GM20000 (cell line): ENCODE measurements at places on chromosomes 11 and 22.

GRCh38 chr11:57699813-57700212, 12.2 kb downstream of the MED19 start:
- DNase-seq, result no peak

GRCh38 chr22:49192180-49192856, 635.4 kb downstream of the BRD1 start:
- no peak for DNase-seq

DNA sequence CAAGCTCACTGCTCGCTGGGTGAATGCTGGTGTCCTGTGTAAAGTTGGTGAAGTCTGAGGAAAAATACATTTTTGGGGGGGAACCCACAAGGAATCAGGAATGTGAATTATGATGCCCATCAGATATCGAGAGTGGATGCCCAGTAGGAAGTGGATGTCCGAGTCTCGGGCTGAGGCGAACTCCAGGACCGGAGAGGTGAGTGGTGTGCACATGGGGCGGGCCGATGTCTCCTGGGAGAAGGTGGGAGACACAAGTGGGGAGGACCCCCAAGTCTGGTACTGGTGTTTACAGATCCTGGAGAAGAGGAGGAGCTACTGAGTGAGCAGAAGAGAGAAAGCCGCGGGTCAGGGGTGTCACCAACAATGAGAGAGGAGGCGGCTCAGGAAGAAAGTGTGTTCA, 19.2 kb upstream of the APOBEC3A start:
- DNase-seq, result no peak

DNA sequence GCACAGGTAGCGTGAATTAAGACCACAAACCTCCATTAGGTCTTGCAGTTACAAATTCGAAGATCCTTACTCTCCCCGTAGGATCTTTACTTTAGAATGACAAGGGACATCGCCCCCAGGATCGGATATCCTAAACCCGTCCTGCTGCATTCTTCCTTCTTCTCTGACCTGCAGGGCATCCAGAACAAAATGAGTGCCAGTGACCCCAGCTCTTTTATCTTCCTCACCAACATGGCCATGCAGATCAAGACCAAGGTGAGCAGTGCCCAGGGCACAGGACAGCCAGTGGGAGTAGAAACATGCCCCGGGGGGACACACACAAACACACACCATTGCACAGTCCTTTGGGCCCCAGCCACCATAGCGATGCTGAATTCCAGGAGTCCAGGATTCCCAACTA, 42.6 kb upstream of the MPEG1 start:
- no peak for DNase-seq

GRCh38 chr22:25403811-25404471, 160.5 kb upstream of the GRK3 start:
- peak; percentile 59 for DNase-seq

DNA sequence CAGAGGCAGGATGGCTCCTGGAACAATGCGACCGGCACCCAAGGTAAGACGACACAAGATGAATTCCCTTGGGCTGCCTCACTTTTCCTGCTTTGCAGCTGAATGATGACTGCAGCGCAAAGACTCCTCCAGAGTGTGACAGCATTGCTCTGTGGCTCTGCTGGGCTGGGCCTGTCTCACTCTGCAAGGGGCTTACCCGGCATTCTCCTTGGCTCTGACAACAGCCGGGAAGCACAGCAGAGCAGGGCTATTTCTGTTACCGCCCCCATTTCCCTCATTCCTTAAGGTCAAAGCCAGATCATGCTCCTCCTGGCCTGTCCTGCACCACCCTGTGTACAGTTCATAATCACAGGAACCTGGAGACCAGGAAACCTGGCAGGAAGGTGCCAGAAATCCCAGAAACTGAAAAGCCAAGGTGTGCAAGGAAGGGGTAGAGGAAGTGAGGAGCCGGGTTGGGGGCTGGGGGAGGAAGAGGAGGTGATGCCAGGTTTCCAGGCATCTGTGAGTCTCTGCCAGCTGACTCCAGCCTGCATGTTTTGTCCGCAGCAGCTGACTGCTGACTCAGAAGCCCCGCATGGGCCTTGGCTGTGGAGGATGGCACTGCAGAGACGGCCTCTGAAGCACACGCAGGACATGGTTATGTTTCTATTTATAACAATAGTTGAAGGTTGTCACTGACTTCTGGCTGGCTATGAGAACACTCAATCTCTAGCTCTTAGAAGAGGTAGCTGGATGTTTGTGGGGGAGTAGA, 113.6 kb downstream of the MICAL3 start:
- no peak for DNase-seq

DNA sequence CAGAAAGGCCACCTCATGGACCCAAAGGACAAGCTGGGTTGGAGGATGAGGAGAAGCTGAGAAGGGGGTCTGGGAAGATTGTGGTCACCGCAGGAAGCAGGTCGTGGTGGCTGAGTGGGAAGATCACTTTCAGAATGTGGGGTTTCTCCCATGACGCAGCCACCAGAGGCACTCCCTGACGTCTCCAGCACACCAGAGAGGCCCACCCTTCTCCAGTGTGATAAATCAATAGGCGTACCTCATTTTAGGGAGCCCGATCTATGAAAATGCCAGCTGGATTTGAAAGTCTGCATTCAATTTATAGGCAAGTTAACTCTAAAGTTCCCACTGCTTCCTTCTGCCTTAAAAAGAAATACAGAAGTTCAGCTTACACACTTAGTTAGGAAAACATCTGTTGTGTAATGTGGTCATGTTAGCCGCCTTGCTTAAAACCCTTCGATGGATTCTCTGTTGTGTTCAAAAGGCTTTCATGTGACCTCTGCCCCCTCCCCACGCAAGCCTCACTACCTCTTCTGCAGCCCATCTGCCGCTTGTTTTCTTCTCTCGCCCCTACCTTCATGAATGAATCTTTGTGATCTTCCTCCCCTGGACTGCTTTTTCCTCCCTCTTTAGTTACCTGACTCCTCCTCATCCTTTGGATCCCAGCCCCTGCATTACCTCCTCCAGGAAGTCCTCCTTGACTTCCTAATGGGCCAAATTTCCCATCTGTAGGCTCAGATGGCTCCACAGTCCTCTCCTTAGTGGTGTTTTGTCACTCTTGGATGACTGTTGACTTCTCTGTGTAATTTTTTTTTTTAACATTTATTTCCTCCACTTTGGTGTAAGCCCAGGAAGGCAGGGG, 10.7 kb downstream of the TSPAN18 start:
- DNase-seq, result no peak

DNA sequence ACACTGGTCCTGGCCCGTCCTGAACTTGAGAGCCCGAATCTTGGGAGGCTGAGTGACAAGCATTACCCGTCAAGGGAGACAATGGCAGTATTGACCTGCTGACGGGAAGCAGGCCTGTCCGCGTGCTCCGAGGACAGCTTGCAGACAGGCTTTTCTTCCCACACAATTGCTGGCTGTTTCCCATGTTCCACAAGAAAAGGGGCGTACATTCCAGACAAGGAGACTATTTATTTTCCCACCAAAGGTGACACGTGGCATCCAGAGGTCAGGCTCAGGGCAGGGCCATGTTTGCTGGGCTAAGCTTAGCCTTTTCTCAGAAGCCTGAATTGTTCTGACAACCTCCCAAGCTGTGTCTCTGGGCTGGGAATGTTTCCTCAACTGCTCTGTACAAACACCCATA, 86.9 kb upstream of the SPON1 start:
- DNase-seq, result no peak

GRCh38 chr11:4881860-4882500, at the start of gene OR51T1:
TSS of gene OR51T1 (plus strand) at chr11:4881900. CDS start at chr11:4881900, 0 bp downstream.
- DNase-seq, result no peak

GRCh38 chr11:64192434-64192833, 6.5 kb downstream of the STIP1 start:
- no peak for DNase-seq

DNA sequence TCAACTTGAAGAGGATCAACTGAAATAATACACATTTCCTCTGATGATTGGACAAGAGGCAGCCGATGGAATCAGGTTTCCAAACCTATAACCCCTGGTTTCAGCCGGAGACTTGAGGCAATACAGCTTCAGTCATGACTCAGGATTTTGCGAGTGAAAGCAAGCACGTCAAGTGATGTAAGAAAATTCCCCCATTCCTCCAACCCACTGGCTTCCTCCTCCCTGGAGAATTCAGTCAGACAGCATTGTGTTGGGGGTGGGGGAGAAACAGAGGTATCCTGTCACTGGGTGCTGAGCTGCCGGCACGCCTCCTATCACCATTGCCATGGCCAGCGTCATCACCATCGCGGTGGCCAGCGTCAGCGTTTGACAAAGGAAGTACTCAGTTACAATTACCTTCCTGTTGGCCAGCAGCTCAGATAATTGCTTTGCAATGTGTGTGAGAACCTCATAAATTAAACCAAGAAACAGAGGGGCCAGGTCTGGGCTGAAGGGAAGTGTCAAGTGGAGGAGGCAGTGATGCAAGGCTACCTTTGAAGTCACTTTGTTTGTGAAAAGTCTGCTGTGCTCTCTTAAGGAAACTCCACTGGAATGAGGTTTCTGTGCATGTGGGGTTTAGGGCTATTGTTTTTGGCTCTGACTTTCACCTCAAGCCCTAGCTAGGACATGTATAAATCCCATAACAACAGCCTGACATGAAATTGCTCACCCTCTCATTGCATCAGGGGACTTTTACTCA, 50.2 kb downstream of the LIF start:
- DNase-seq, result peak; percentile 64

- no peak for DNase-seq
These were observed 399.5 kb downstream of the ETS1 start for GRCh38 chr11:128187835-128188234.

DNA sequence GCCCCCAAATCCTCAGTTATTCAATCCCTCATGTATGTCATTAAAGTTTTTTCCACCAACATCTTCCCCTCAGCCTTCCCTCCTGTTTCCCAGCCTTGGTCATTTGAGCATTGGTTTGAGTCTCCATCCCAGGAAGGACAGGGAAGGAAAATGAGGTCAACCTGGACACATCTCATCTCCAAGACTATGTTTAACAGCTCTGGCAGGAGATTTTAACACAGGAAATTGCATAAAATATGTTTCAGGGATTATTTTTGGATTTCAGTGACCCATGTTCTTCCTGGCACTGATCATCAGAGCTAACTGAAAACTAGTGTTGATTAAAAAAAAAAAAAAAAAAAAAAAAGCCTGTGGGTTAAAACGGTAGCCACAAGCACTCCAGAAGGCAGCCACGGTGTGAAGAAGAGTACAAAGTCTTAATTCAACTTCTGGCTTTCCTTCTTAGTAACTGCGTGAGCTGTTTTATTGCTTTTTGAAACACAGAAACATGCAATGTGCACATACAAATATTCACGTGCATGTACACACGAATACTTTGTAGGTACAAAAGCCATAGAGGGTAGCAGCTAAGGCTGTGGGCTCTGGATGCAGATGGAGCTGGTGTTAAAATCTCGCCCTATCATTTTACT, 164.4 kb upstream of the DDI1 start:
- no peak for DNase-seq

DNA sequence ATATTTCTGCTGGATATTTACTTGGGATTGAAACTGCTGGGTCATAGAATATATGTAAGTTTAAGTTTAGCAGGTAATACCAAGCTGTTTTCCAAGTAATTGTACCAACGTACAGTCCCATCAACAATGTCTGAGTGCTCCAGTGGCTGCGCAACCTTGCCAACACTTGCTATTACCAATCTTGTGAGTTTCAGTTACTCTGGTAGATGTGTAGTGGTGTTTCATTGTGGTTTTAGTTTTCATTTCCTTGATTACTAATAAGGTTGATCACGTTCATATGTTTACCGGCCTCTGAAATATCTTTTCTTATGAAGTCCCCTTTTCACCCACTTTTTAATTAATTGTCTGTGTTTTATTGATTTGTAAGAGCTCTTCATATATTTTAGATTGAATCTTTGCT, 370.6 kb upstream of the CADM1 start:
- DNase-seq, result no peak

DNA sequence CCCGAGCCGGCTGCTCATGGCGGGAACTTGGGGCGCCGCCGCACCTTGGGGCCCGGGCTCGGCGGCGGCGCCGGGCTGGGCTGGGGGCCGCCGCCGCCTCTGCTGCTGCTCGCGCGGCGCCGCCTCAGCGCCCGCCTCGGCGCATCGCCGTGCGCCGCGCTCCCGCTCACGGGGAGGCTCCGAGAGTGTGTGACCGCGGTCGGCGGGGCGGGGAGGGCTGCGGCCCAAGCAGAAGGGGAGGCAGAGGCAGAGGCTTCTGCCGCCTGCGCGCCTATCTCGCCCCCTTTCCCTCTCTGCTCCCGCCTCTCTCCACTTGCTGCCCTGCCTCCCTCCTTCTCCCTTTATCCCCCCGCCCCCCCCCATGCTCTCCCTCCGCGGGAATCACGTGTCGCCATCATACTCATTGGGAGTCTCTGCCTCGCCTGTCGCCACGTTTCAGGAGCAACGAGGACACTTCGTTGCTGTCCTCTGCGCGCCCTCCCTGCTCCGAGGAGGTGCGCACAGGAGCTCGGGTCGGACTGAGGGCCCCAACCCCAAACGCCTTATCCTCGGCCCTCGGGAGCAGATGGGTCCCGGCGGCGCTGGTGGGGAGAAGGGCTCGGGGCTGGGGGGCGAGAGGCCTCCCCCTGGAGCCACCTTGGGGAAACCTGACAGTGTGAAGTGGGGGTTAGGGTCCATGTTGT, at the start of gene GUCY1A2:
Gene GUCY1A2 (minus strand): TSS at position 258 of the 683 bp plus-strand sequence. CDS start 421 bp downstream, outside the sequence.
- DNase-seq, result no peak

- DNase-seq, result no peak
These were observed 155.4 kb downstream of the OR4C45 start for GRCh38 chr11:50188040-50188439.

GRCh38 chr11:34284811-34285481, 72.9 kb downstream of the ABTB2 start:
- no peak for DNase-seq

- DNase-seq, result no peak
These were observed 94.8 kb upstream of the RTL6 start for GRCh38 chr22:44592824-44593148.

DNA sequence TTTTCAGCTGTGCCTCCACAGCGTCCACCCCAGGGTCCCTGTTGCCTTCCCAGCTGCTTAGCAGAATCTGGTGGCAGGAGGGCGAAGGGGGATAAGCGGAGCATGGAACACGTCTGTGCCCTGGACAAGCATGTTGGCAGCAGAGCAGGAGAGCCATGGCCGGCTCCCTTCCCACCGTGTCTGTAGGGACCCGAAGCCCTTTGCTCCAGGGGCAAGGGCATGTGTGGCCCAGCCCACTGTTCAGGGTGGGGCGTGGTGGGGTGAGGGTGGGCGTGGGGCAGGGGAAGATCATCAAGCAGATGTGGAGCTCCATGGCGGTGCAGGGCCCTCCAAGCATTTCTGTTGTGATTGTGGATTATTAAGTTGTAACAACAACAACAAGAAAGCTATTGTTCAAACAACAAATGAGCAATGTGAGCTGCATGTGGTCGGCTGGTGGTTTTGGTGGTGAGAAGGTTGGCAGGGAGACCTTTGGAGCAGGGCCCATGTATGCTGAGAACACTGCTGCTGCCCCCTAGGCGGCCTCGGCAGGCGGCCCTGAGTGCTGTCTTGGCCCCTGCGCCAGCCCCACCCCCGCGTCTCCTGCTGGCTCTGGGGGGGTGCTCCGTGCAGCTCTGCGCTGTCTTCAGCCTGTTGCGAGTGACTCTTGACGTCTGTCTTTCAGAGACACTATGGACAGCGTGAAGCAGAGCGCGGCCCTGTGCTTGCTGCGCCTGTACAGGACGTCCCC, 50.9 kb downstream of the AP2A2 start:
- no peak for DNase-seq

GRCh38 chr22:19909350-19910179, 32.0 kb upstream of the COMT start:
- peak; percentile 89 for DNase-seq
